Bladder microvascular endothelial cell (primary cell): ENCODE measurements at places on chromosomes 2 and 18. TPM values are rescaled to one million over a fixed set of nuclear protein-coding genes. Genes with fewer than 3 reads are reported as not detected.

The MTHFD2 gene
- total RNA-seq, result 66.2 and 90.8 TPM in 2 replicates

The MALL gene
- total RNA-seq, result 23.1 and 47.9 TPM in 2 replicates

The PSD4 gene
- total RNA-seq, result 0.38 and 0.49 TPM in 2 replicates

The CNGA3 gene
- not detected in 2 replicates for total RNA-seq

The RALBP1 gene
- total RNA-seq, result 76.9 and 77.3 TPM in 2 replicates

The SNORC gene
- under 0.01 and 0.63 TPM in 2 replicates for total RNA-seq

The INSIG2 gene
- total RNA-seq, result 6.2 and 26.8 TPM in 2 replicates

The ERFE gene
- total RNA-seq, result 0.19 and 0.65 TPM in 2 replicates

The VWA3B gene
- not detected in 2 replicates for total RNA-seq

The ZNF521 gene
- 48.9 and 142 TPM in 2 replicates for total RNA-seq

The AKAIN1 gene
- not detected in 2 replicates for total RNA-seq

The GBX2 gene
- total RNA-seq, result 1.6 and 2.6 TPM in 2 replicates

The LAMA3 gene
- total RNA-seq, result 12.6 TPM in 2 replicates

The TDRD15 gene
- total RNA-seq, result not detected in 2 replicates

The FHOD3 gene
- total RNA-seq, result 0.06 and 0.16 TPM in 2 replicates

The SLC4A5 gene
- 0.38 TPM in 1 of 2 replicates, not detected in the other for total RNA-seq

The MOB4 gene
- 19.3 and 34.2 TPM in 2 replicates for total RNA-seq

The PSME4 gene
- 18.3 and 52.6 TPM in 2 replicates for total RNA-seq

The GREB1 gene
- 0.06 TPM in 1 of 2 replicates, not detected in the other for total RNA-seq
